GM13977 (cell line): ENCODE measurements at places on chromosomes 7 and 10.

DNA sequence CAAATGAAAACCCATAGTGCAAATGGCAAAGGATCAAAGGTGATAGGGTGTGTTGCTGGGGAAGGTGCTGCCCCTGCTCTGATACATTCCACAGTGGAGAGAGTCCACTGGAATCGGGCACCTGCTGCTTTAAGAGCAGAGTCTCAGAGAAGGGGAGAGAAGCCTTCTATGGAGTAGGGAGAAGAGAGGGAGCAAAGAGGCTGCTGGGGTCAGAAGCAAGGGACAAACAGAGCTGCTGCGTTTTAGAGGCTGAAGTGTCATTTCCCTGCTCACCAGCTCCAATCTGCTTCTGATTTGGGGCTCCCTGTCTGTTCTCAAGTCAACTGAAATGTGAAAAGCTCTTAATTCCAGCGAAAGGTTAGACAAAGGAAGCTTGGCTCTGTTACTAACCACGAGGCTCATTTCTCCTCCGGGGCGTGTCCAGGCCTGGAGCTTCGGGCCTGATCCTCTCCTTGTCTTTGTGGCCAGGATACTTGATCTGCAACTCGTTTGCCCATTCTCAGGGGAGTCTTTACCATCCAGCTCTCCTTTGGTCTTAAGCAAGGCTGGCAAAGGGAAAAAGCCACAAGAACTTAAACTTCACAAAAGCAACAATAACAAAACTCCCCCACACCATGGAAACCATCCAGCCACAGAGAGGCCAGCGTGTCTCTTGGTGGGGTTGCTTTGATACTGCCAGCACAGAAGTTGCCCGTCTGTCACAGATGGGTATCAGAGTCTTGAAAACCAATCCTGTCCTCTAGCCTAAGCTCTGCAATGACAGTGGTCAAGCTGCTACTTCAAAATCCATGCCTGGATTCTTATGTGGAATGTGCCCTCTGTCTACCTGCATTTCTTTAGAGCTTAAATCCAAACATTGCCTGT is 692.6 kb downstream of the SUGCT start:
- no peak for DNase-seq

- DNase-seq = no peak
Measured at GRCh38 chr10:65430979-65431378, 1494.9 kb upstream of the LRRTM3 start.

- DNase-seq = no peak
Measured at GRCh38 chr7:5635461-5636445, 145.7 kb downstream of the RNF216 start.

- DNase-seq = no peak
Measured at GRCh38 chr10:71971311-71971731, 7.1 kb downstream of the CHST3 start.

DNA sequence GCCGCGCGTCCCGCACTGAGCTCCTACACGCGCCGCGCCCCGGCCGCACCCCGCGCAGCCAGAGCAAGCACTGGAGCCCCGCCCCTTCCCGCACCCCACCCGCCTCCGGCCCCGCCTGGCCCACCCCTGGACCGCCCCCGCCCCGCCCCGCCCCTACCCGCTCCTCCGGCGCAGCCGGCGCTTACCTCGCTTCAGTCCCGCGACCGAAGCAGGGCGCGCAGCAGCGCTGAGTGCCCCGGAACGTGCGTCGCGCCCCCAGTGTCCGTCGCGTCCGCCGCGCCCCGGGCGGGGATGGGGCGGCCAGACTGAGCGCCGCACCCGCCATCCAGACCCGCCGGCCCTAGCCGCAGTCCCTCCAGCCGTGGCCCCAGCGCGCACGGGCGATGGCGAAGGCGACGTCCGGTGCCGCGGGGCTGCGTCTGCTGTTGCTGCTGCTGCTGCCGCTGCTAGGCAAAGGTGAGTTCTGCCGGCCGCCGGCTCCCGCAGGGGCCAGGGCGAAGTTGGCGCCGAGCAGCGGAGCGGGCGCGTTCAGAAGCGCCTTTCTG is at the start of gene RET:
Gene RET, plus strand, starts transcription at position 194 of the 545 bp plus-strand sequence. Its CDS starts 190 bp downstream, at position 384.
- DNase-seq = peak; percentile 76

DNA sequence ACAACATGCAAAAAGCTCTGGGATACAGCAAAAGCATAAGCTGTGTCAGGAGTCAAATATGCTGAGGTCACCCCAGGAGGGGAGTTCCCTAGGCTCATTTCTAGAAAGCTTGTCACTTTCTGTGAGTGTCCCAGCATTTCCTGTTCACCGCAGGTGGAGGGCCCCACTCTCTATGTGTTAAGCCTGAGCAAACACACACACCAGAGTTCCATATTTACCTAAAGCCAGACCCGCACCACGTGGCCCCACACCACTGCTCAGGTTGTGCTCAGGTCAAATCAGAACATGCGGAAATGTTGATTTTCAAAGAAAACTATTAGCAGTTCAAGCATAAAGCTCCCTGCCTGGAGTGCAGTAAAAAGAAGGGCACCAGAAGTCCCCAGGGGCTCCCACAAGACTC is 259.6 kb upstream of the PPP2R2D start:
- peak; percentile 77 for DNase-seq

GRCh38 chr10:87700031-87700796 is 40.5 kb downstream of the PAPSS2 start:
- DNase-seq = no peak

- DNase-seq = no peak
Measured at GRCh38 chr10:60801522-60801921, 23.2 kb downstream of the CDK1 start.

- DNase-seq = no peak
Measured at GRCh38 chr10:1328981-1329614, 272.9 kb downstream of the WDR37 start.

DNA sequence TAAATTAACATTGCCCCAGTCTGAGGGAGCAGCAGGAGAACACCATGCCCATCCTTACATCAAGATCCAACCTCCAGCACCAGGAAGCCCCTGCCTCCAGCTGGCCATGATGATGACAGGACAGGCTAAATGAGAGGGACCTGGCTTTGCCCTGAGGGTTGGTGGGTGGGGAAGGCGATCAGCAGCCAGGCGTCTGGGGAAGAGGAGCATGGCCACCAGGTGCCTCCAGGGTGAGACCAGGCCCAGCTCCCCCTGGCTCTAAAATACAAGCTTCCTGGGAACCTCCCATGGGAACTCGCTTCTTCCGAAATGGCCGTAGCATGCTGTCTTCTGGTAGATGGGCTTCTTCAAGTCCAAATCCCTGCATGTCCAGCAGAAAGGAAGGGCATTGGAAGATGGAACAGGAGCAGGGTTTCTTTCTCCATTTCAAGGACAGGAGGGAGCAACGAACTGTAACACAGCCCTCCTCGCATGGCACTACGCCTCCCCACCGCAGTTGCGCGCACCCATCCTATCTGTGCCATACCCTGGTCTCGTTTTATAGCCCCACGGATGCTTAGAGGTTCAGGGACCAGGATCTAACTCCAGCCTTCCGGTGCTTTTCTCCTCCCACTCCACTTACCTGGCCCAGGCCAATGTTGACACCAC is 15.8 kb downstream of the MAT1A start:
- DNase-seq = no peak
